ENCODE measurements at places on chromosomes 6 and 20. TPM values are rescaled to one million over a fixed set of nuclear protein-coding genes. Genes with fewer than 3 reads are reported as not detected.

GABRR1 gene
- total RNA-seq: not detected

DNA sequence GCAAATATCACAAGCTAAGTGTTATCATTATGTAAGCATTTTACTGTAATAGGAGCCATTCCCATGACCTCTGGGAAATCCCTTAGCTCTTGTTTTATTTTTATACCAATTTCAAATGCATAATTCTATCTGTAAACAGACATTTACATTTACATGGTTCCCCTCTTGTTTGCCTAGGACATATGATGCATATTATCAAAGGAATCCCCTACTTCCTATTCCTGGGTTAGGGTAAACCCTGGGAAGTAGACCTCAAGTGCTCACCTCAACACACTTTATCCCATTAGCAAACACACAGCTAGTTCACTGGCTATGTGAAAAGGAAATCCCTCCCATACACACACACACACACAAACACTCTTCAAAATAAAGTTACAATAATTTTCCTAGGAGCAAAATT, 27.1 kb downstream of the PDE10A start:
- H3K36me3 ChIP-seq: no peaks in the 10 kb centered on the region
- no peak for DNase-seq
- no peaks in the 10 kb centered on the region for H3K4me1 ChIP-seq
- no peaks in the 10 kb centered on the region for H3K27me3 ChIP-seq
- no peak overlapping the region for H3K27ac ChIP-seq

DNA sequence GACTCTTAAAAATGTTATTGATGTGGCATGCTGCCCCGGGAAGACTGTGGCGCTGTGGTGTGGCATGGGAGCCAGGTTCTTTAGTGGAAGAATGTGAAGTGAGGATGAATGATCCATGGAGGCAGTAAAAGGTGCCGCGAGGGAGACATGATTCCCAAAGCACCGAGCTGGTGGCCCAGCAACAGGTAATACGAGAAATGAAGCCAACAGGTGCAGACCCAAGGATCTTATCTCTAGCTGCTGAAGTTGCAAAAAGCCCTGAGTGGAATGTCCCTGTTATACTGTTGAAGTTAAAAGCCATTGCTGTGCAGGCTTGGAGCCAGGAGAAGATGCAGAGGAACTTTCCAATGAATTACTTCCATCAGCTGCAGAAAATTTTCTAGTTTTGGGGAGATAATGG, 53.5 kb downstream of the OR2B6 start:
- no peak overlapping the region for H3K4me3 ChIP-seq
- H3K27ac ChIP-seq: no peak overlapping the region
- no peaks in the 10 kb centered on the region for H3K27me3 ChIP-seq
- H3K36me3 ChIP-seq: no peaks in the 10 kb centered on the region
- no peaks in the 10 kb centered on the region for H3K4me1 ChIP-seq

IRF4 gene
- 0.15 TPM for total RNA-seq

DNA sequence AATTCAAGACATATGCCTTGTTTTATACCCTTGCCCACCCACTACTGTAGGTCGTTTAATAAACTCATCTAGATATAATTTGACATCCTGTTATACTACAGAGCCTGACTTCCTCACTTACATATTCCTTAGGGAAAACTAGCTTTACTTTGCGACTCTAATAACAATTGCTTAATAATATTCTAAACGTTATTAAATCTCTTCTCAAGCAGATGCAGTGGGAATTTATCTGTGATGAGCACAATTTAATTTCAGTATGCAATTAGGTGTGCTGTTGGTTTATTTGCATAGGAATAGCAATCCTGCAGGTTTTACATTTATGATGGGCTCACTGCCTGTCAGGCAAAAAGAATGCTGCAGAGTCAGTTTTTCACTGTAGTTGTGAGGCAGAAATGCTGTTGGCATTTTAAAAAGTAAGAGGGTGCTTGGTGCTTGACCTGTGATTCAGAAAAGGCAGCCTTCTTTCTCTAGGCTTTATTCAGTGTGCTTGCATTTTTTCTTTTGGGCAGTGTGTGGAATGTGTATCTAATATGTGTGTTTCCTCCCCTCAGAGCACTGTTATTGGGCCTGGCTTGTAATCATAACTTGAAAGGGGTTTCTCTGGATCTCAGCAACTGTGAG, 152.3 kb upstream of the SCGN start:
- H3K4me1 ChIP-seq: no peaks in the 10 kb centered on the region
- no peak for DNase-seq
- H3K27ac ChIP-seq: no peak overlapping the region
- H3K4me3 ChIP-seq: no peak overlapping the region
- no peaks in the 10 kb centered on the region for H3K36me3 ChIP-seq
- no peaks in the 10 kb centered on the region for H3K27me3 ChIP-seq

Measured in right atrium auricular region (tissue), 2 donors.